ENCODE measurements at places on chromosomes 2 and 18.
A peak's percentile ranks its signal among the peaks of the same experiment; 100 is the strongest.

DNA sequence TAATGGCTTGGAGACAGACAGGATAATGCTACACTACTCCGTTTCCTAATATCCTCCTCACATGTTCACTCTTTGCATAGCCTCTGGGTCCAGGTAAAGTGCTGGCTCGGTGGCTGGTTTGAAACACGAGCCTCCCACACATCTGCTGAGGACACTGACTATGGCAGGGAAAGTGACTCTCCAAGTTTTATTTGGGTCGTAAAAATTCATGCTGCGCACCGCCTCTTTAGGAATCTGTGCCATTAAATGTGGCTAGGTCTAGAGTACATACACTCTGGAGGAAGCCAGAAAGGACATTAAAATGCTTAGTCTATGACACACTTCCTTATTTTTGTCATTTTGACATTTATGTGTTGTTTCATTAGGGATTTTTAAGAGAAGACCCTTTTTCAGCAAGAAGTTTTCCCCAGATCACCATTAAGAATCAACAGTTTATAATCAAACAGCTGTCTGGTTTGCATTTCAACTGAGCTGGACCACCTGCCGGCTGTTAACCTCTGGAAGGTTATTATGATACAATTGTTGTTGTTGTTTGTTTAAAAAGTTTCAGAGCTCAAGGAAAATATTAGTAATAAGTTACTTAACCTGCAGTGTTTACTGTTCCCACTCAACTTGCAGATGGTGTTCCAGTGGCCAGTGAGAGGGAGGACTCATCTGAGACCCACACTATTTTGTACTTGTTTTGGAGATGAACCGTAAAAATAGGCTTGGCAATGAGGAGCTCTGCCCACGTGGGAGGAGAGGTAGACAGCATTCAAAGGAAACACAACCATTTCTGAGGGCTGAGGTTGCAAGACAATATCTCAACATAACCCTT, 443.3 kb upstream of the MEIS1 start:
- DNase-seq: no peak

- DNase-seq: no peak
Observed at GRCh38 chr2:200930947-200931626, 32.4 kb downstream of the ORC2 start.

DNA sequence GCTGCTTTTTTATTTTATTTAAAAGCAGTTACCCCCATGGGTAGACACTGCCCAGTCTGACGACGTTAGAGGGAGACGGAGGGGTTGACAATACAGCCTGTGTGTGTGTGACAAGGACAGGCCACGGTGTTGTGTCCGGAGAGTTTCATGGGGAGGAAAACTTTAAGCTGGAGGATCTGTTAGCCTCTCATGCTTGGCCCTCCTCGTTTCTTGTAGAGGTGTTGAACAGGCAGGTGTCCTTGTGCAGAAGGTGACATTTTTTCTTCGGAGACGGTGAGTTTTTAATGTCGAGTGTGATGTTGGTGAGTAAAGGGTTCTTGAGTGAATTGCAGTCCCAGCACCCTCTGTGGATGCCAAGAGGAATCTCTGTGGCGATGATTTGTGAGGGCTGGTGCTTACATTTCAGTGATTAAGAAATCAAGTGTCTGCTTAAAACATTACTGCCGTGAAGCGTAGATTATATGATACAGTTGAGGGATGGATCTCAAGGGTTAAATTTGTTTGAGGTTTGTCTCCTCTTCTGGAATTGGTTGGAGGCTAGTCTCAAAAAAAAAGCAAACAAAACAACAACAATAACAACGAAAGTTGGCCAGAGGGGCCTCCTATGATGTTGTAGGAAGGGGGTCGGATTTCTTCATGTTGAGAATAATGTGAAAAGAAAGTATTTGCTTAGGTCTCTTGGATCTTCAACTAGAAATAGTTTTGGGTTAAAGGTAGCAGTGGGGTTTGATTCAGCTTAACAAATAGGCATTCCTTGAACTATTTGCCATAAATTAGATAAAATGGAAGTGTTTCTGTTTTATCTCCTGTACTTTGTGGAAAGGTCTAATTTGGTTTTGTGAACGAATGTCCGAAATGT, 1.6 kb downstream of the NCOA1 start:
- DNase-seq: peak; percentile 30

DNA sequence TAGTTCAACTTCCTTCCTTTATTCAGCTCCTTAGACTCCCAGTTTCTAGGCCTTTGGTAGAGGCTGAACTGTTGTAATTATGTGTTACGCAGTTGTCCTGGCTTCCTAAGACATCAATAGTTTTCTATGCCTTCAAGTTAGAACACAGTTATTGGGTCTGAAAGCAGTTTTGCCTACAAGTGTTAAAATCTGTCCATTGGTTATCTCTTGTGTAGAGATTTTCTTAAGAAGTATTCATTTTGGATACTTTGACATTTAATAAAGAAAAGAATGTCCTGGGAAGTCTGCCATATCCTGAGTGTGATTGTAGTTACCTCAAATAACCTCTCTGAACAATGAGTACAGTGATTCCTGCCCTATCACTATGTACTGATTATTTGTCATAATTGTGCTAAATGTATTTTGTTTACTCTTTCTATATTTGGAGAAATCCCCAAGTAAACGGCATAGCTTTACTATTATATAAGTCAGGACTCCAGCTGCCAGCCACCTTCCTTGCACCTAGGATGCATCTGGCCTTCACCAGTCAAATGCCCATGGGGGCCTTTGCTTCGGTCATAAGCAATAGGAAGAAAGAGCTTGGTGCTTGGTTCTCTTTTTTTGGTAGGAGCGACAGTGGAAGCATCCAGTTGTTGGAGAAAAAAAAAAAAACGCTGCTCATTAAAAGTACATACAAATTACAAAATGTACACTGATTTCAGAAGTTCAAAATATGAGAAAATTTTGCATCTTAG, 449.5 kb upstream of the PKDCC start:
- DNase-seq: no peak

GRCh38 chr2:195509551-195509950, 147.5 kb upstream of the SLC39A10 start:
- DNase-seq: no peak

DNA sequence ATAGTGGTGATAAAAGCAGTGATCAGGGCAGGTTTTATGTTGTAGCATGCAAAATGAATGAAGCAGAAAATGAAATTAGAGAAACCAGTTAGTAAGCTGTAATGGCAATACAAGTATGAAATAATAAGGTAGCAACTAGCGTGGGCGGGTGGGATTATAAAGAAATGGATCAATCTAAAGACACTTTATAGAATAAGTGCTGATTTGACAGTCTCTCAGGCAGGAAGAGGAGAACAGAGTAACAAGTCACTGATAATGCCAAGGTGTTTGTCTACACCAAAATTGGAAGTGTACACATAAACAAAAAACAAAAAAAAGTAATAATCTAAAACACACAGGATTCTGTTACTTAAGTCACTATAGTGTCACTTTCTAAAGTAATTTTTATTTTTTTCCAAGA, 51.0 kb upstream of the PCBP1 start:
- no peak for DNase-seq

DNA sequence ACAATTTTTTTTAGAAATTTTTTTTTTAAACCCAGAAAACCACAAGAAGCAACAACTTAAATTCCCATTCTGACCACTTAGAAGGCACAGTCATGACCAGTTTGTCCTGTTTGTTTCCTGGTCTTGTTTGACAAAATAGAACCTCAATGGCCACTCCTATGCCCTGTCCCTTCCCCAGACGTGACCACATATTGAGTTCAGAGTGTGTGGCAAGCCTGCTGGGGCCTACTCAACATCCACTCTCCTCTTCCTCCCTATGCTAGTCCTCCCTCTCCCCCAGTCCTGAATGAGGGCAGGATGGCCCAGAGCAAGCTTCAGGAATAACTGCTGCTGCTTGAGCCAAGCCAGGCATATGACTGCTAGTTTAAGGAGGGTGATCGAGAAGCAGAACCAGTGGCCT, 89.6 kb downstream of the PRELID3A start:
- no peak for DNase-seq

- no peak for DNase-seq
Observed at GRCh38 chr2:40330096-40330495, 121.8 kb downstream of the SLC8A1 start.

GRCh38 chr2:206556357-206556949, 85.8 kb upstream of the FAM237A start:
- peak; percentile 21 for DNase-seq

DNA sequence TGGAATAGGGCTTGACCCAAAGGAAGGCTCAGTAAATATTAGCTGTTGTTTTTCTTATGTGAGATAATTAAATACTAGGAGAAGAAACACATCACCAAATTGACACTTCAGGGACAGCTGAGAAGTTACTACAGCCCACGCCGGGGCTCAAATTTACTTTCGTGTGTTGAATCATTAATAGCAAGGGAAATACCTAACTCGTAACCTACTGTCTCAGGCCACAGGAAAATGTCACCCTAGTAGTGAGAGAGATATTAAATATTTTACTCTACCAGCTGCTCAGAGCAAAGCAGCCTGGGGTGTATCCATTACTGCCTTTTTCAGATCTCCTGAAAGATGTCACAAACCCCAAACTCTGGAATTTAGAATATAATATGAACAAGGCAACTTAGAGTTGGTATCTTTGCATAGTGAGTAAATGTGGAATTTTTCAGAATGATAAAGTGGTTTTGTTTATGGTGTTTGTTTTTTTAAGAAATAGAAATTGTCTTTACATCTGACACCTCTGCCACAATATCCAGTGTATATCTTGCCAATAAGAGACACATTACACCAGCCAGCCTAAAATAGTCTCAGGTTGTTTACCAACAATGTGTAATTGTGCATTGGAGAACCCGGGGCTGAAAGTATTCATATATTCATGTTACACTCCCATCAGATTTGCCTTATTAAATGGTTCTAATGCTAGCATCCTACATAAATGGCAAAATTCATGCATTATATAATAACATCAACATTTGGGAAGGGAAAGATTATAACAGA, 48.4 kb downstream of the ATP8B1 start:
- DNase-seq: no peak

GRCh38 chr2:143841935-143842334, 678.0 kb downstream of the ZEB2 start:
- DNase-seq: no peak

- no peak for DNase-seq
Observed at GRCh38 chr2:233400341-233400740, 46.0 kb downstream of the DGKD start.

- DNase-seq: no peak
Observed at GRCh38 chr18:48104705-48105104, 174.2 kb upstream of the SMAD2 start.

GRCh38 chr18:48356151-48356745, 52.9 kb downstream of the ZBTB7C start:
- no peak for DNase-seq

DNA sequence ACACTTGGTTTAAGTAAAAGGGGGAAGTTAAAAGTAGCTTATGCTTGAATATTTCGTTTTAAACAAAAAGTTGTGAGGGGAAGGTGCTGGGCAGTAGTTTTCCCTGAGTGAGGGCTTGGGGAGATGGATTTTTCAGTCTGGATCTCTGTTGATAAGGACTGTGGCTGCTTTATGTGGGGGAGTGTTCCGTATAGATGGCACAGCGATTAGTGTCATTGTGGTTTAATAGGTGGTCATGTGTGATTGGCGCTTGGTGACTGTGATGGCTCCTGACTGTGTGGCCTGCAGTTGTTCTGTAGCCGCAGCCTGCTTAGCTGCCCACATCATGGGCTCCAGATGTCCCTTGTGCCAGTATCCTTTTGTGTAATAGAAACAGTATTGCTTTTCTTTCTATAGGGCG, 156.2 kb downstream of the WDSUB1 start:
- DNase-seq: peak; percentile 61

- no peak for DNase-seq
Observed at GRCh38 chr18:77862066-77862757, 612.6 kb downstream of the GALR1 start.

DNA sequence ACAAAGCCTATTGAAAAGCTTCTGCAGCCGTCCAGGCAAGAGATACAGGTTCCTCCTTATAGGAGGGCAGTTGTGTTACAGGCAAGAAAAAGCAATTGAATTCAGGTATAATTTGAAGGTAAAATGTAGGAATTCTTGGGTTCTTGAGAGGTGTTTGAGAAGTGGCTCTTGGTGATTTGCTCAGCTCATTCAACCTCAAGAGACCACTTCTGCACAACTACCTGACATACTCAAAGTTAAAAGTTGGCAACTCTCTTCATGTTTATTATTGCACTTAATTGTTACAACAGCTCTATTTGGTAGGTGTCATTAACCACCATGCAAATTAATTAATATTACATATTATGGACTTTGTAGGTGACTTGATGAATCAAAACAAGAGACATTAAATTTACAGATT, 753.2 kb downstream of the ADCYAP1 start:
- no peak for DNase-seq

- DNase-seq: no peak
Observed at GRCh38 chr2:167406558-167406957, 518.3 kb downstream of the XIRP2 start.

- DNase-seq: no peak
Observed at GRCh38 chr18:31658670-31659575, 25.5 kb downstream of the B4GALT6 start.

DNA sequence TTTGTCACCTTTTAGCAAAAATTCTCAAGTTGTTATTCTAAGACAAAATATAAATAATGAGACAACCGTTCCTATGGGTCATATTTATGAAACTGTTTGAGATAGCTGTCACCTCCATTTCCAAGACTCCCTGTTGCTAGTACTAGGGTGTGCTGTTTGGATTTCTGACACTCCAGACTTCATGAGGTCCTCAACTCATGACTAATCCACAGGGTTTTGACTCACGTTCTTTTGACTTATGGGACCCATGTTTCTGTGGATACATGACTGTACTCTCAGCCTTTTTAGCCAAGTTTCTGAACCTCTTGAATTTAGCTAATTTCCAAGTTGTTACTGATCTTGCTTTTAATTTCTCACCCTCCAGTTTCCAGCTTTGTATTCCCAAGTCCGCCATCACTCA, 178.7 kb upstream of the FAM98A start:
- DNase-seq: no peak

- no peak for DNase-seq
Observed at GRCh38 chr2:8368463-8368862, 313.4 kb upstream of the ID2 start.

DNA sequence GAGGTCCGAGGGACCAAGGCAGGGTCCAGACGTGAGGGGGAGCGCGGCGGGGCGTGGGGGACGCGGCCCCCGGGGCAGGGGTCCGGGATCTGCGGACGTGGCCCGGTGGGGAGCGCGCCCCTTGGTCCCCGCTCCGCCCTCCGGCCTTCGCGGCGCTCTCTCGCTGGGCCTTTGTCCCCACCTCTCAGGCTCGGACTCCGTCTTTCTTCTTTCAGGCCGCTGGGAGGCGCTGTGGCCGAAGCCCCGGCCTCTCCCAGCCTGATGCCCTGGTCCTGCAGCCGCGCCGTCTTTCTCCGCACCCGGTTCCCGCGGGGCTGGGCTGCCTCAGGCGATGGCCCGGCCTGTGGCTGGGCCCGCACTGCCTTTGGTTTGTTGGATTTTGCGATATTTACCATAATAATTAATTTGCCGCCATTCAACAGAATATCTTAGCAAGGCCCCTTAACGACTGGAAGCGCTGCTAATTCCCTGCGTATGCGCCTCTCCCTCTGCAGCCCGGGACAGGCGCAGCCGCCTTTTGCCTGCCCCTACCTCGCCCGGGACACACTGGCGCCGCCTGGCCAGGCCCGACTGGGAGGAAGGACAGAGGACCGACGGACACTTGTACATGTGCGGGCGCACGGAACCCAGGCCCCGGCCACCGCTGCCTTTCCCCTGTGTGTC, 10.8 kb downstream of the SIX3 start:
- peak; percentile 75 for DNase-seq
